WTC11 (cell line): ENCODE measurements at places on chromosomes 5 and 9.

- no peak for DNase-seq
Measured at GRCh38 chr9:79686381-79687130, 114.8 kb downstream of the TLE4 start.

GRCh38 chr9:74496819-74497747 lies at the start of gene RORB:
Gene RORB, plus strand, starts transcription at chr9:74497335. Its CDS starts 642 bp downstream, at chr9:74497977.
- DNase-seq: peak; percentile 86

GRCh38 chr9:75855509-75855908 lies 35.0 kb upstream of the PCSK5 start:
- no peak for DNase-seq

- DNase-seq: peak; percentile 16
Measured at GRCh38 chr9:15249981-15250380, 57.0 kb downstream of the TTC39B start.

- no peak for DNase-seq
Measured at GRCh38 chr5:175103746-175104145, 340.2 kb downstream of the DRD1 start.

GRCh38 chr5:53433026-53433425 lies 47.4 kb upstream of the FST start:
- DNase-seq: no peak

DNA sequence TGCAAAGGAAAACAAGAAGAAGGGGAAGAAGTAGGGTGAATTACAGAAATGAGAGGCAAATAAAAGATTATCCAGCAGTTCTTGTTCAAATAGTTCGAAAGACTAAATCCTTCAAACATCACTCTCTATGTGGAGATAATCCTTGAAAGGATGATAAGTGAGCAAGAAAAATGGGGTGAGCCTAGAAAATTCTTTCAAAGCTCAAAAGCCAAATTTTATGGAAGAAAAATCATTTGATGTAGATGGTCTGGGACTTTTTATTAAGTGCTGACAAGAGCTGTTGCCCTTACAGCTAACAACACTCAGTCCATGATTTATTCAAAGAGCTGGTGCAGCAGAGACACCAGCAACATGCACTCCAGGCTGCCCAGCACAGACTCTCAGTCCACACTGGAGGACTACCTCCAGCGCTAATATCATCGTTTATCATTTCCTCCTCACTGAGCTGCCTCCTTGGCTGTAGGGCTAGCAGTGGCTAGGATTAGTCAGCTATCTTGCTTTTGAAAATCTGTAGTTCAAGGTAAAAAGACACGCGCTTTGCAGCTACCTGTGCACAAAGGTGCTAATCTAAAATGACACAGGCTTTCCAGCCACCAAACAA lies 264.8 kb upstream of the KIF2A start:
- no peak for DNase-seq

DNA sequence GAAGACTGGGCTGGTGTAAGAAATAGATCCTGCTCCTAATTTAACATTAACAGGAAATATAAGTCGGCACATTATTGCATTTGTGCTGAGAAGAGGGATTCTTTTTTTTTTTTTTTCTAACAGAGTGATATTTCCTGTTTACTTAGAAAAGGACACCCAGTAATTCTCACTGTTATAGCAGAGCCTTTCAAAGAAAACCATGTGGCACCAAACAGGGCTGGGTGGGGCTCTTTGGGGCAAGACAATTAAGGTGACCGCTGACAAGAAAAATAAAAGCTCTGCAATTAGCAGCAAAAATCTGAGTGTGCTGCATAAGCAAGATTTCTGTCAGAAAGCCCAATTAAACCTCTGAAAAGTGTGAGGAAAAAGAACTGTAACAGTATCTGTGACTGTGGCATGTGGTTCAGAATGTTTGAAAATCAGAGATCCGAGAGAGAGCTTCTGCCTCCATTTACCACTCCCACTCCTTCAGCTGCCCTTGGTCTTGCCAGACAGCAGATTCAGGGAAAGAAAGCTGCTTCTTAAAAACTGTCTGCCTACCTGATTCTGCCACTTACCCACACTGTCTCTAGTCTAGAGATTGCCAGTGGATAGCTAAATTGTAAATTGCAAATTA lies 77.1 kb upstream of the IQGAP2 start:
- no peak for DNase-seq

DNA sequence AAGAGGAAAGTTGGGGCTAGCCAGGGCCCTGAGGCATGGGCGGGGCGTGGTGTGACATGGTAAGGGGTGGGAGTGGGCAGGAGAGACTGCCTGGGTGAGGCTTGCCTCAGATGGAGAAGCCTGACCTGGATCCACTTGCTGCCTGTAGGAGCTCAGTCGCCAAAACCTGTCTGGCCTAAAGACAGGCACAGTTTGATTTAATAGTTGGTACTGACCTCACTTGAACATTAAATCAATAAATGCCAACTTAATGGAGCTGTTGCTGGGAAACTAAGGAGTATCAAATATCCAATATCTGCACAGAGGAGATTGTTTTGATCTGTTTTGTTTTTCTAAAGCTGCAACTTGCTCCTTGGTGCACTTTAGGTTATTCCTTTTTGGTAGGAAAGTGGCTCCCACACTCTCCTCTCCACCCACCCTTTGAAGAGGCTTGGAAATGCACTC lies 86.4 kb downstream of the RCL1 start:
- no peak for DNase-seq

DNA sequence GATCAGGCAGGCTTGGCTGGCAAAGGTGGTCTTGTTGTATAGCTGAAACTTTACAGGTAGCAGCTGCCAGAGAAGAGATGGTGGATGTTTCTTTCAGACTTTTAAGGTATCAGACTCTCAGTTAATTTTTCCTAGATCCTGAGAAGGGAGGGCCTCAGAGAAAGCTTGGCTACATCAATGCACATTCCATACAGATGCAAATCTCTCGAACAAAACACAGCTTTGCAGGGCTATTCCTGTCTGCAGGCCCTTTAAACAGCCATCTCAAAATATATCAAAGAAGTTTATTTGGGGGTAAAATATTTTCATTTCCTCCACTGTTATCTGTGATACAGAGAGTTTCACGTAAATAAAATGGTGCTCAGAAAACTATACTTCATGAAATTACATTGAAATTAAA lies 1584.4 kb downstream of the EFNA5 start:
- no peak for DNase-seq

DNA sequence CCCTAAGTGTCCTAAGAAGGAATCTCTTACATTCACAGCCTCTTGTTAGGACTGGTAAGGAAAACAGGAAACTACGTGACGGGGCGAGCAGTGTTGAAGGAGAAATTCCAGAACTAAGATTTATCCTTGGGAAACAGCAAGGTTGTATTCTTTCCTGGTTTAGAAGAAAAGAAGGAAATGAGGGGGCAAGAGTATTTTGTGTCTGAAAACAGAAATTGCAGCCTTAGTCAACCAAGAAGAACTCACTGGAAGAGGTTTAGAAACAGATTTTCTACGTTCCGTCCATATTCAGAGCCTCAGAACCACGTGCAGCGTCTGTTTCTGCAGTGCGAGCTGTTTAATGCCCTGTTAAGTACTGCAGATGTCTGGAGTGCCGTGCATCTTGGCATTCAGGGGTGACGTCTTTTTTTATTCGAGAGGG lies 75.2 kb downstream of the GOLPH3 start:
- no peak for DNase-seq

DNA sequence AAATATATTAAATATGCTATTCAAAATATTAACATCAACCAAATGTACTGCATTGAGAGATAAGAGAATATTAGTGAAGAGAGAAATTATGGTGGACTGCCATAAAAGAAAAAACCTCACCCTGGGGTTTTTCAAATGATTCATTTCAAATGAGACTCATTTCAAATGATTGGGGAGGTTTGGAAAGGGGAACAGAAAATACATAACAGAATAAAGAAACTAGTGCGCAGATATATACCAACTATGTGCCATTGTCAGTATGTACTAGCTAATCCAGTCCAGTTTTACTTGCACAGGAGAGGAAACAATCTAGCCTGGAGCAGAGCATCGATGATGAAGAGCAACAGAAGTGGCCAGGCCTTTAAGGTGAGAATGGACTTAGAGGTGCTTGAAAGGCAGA lies 651.6 kb upstream of the RORB start:
- no peak for DNase-seq

DNA sequence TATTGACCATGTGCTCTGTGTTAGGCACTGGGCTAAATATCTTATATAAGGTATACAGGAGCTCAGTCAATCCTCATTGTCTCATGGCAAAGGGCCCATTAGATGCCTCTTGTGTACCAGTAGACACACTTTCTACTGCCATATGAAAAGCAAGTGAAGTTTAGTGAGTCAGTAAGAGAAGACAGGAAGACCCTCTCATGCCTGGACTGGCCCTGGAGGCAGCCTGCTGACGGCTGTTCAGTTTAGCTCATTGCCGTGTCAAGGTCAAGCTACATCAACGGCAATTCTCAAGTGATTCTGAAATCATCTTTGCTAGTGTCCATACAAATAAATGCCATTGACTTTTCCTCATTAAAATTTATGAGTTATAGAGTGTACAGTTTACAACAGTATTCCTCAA lies 237.9 kb downstream of the IRX1 start:
- DNase-seq: no peak

- no peak for DNase-seq
Measured at GRCh38 chr5:13470975-13471374, 473.5 kb downstream of the DNAH5 start.

DNA sequence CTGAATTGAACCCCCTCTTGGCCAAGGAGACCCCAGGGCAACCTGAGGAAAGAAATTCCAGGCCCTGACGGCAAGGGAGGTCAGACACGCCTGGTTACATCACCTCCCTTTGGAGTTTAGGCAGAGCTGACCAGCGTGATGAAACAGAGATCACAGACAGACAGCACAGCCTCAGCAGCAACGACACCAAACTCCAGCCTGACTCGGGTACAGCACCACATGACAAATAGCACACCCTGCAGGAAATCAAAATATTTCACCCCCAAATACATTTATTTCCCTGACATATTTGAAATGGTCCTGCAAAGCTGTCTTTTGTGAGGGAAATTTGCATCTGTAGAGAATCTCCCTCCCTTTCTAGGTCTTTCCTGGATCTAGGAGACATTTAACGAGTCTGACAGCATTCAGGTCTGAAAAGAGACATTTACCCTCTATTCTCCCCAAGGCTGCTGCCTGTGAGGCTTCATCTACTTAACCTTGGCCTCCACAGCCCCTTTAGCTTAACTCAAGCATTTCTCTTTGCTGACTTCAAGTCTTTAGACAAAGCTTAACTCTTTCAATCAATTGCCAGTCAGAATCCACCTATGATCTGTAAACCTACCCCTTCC lies 2.6 kb downstream of the QSOX2 start:
- DNase-seq: no peak

GRCh38 chr9:132309056-132309455 lies 45.7 kb downstream of the SETX start:
- DNase-seq: no peak

- DNase-seq: no peak
Measured at GRCh38 chr5:80275347-80275746, 19.5 kb upstream of the SERINC5 start.

- DNase-seq: no peak
Measured at GRCh38 chr5:54332720-54333119, 22.3 kb upstream of the ARL15 start.

GRCh38 chr9:19583890-19584289 lies 175.1 kb downstream of the ACER2 start:
- DNase-seq: no peak

GRCh38 chr5:111747337-111747736 lies 9.7 kb downstream of the NREP start:
- DNase-seq: no peak

- no peak for DNase-seq
Measured at GRCh38 chr5:66744040-66744439, 147.8 kb downstream of the MAST4 start.

- no peak for DNase-seq
Measured at GRCh38 chr5:87054821-87055220, 212.9 kb upstream of the RASA1 start.

- DNase-seq: no peak
Measured at GRCh38 chr5:106759152-106759551, 911.6 kb downstream of the EFNA5 start.

GRCh38 chr5:68385936-68386335 lies 170.4 kb downstream of the PIK3R1 start:
- no peak for DNase-seq

- DNase-seq: no peak
Measured at GRCh38 chr5:111511174-111511830, 1.0 kb downstream of the STARD4 start.

DNA sequence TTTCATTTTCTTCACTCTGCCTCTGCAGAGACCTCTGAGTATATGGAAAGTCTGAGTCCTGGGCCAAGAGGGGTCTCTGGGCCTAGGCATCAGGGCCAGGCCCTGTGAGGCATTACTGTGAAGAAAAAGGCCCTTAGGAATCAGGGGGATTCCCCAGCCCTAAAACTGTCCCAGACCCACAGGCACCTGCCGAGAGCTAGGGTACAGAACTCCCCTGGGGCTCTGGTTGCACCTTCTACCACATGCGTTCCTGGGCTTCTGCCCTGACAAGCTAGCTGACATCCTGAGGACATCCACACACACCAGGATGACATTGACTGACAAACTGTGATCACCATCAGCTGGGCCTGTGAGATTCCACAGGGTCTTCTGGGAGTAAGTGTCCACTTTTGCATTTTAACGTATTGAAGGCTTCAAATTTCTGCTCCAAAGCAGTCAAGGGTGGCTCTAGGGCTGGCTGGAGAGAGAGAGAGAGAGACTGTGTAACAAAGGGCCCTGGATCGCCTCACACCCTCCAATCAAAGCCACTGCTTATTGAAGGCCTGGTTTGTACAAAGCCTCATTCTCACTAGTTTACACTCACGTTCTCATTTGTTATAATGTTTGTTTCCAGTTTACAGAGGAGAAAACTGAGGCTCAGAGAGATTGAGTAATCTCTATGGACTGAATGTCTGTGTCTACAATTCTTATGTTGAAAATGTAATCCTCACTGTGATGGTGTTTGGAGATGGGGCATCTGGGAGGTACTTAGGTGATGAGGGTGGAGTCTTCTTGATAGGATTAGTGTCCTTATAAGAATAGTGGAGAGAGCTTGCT lies 45.1 kb downstream of the TGFBI start:
- DNase-seq: no peak

DNA sequence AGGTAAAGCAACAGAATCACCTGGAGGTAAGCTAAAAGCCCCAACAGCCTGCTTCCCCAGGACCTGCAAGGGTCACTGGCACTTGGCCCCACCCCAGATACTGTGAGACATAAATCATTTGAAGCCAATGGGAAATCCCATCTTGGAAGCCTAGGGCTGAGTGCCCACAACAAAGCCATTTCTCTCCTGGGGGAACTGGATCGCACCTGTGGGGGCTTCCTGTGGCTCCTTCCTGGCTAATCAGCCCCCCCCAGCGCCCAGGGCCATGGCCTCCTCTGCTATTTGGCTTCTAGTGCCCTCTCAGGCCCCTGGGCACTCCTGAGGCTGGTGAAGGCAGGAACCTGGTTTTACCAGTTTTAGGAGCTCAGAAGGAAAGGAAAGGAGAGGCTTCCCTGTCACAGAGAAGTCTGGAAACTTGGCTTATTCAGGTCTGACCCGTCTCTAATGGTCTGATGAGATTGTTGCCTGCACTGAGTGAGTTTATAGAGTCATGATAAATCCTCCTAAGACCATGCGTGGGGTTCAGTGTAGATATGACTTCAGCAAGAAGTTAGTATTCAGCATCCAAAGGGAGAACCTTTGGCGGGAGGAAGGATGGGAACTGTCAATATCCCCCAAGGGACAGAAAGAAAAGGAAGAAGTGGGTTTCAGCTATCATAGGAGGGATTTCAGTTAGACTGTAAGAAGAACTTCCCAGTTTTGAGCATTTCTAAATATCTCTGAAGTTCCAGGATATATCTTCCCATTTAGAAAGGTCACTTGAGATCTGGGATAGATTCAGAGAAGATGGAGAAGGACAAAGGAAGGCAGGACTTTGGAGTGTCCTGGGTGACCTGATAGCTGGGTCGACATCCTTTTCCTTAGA lies 1.2 kb downstream of the KCNMB1 start:
- DNase-seq: no peak

- no peak for DNase-seq
Measured at GRCh38 chr5:73434461-73434860, 14.1 kb downstream of the FOXD1 start.
